ENCODE measurements at places on chromosomes 1 and 21.

DNA sequence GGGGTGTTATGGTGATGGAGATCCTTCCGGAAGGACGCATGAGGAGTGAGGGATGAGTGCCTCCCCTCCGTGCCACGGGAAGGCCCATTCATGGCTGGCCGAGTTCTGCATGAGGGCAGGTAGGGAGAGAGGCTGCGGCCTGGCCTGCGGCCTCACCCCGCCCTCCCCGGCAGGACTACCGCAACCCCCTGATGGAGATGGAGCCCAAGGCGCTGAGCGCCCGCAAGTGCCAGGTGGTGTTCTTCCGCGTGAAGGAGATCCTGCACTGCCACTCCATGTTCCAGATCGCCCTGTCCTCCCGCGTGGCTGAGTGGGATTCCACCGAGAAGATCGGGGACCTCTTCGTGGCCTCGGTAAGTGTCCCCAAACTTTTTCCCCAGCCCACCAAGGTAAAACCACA is 83.3 kb downstream of the ARHGEF10L start:
- no peak for DNase-seq

GRCh38 chr1:11052839-11053757 is 6.1 kb upstream of the MASP2 start:
- DNase-seq, result no peak

DNA sequence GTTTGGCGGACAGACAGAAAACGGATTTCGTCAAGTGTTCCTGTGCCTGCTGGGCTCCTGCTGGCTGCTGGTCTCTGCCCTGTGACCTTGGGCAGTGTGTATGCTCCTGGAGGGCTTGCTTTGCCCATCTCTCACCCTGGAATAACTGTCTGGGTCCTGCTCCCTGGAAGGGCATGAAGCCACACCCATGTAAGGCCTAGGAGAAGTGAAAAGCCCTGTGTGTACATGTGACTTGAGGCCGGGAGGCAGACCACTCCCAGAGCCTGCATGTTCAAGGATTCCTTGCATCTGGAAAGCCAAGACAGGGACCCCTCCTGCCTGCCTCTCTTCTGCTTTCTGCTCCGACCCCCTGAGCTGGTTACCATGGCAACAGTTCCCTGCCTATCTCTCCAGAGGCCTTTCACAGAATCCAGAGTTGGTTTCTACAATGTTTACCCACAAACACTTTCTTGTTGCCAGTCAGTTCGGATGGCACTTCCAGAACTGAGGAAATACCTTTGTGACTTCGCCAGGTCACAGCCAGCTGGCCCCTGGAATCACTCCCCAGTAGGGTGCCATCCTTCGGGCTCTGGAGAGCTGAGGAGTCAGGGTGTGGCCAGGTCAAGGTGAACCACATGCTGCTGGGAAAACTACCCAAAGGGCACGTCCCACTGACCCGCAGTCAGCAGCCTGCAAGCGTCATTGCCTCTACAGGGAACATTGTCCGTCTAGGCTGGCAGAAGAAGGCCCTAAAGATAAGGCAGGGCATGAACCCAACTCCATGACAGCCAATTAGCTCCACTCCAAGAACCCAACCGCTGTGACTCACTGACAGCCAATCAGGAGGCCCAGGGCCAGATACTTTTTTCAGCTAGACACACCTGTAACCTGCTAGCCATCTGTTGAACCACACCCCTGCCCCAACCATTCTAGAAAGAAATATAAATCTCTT is 14.7 kb upstream of the GPR37L1 start:
- DNase-seq, result no peak

DNA sequence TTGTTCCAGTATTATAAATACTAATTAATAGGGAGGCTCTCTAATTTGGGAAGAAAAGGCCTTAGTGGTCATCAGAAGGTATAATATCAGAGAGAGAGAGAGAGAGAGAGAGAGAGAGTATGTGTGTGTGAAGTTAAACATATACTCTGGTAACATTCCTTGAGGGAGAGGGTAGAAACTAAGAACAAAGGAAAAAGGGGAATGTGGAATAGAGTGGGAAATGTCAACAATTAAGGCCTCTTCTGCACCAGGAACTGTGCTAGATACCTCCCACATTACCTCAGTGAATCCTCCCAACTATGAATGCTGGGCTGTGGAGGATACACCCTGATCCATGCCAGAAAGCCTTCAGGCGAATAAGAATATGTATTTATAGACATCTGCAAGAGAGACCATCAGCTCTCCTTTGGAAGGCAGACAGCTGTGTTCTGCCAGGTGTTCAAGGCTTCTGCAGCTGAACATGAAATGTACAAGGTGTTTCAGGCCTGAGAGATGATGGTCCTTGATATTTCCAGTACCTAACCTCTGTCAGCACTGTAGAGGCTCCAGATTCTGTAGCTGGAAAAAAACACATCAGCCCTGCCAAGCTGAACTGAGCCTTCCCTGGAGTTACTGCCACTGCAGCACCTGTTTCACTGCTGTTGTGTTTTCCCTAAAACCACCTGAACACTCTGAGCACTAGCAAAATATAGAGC is 29.1 kb downstream of the TBX15 start:
- no peak for DNase-seq

GRCh38 chr1:89959719-89960118 is 35.2 kb upstream of the ZNF326 start:
- no peak for DNase-seq

DNA sequence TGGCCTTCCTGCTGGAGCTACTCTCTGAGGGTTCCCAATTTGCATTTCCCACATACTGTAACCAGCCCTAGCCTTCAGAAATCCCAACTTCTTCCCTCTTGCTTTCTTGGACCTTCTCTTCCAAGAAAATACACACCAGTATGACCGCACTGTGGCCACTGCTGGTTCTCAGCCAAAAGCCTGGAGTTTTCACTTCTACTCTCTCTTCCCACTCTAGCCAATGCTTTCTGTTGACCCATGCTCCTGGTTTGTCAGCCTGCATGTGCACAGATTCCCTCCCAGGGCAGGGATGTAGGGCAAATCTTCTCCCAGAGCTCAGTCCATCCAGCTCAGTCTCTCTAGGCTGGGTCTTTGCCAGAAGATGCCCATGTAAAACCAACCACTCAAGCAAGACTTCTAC is 664 bp downstream of the SLAMF1 start:
- DNase-seq, result no peak

GRCh38 chr1:109263234-109263596 is 13.9 kb downstream of the CELSR2 start:
- no peak for DNase-seq

DNA sequence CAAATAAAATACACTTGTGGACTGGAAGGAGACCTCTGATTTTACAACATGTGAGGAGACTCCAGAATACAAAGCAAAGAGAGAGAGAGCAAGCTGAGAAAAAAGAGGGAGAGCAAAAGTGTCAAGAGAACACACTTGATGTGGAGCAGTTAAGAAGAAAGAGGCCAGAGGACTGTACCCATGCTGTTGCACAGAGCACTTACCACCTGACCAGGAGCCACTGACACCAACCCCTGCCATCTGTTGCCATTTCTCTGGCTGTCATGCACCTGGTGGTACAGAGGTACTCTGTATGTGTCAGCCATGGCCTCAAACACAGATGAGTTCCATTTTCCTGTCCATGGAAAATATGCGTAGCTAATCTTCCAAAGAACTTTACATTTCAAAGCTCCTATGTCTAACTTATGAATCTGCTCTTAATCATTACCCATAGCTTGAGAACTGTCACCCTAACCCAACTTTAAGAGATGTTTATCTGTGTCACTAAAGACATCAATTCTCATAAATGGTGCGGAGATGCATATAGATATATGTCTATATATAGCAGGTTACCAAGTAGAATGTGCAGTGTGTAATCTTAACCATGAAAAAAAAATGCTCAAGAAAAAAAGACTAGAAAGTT is 32.8 kb upstream of the ABCD3 start:
- no peak for DNase-seq

GRCh38 chr21:36184545-36184944 is 27.9 kb downstream of the DOP1B start:
- DNase-seq, result no peak

DNA sequence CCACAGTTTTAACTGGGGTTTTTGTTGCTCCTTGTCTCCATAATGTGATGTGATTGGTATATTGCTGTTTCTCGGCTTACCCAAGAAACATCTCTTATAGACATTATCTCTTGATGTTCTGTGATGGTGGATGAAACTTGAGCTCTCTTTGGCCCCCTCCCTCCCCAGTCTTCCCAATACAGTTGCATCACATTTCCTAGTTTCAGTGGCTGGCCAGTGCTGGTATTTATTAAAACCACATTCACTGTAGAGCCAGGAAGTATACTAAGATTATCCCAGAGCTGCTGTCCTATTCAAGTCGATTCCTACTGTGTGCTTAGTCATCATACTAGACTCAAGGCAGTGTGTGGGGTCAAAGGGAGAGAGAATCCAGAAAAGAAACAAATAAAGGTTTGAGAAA is 244.4 kb downstream of the KAZN start:
- no peak for DNase-seq

GRCh38 chr1:244339073-244339692 is 112.5 kb downstream of the ADSS2 start:
- DNase-seq, result peak; percentile 49

- DNase-seq, result peak; percentile 67
Measured at GRCh38 chr1:44988531-44989156, 2.2 kb upstream of the EIF2B3 start.

- DNase-seq, result no peak
Measured at GRCh38 chr1:206833106-206833680, 32.2 kb upstream of the IL20 start.

GRCh38 chr1:23555270-23555985 is 3.9 kb downstream of the ID3 start:
- DNase-seq, result no peak

DNA sequence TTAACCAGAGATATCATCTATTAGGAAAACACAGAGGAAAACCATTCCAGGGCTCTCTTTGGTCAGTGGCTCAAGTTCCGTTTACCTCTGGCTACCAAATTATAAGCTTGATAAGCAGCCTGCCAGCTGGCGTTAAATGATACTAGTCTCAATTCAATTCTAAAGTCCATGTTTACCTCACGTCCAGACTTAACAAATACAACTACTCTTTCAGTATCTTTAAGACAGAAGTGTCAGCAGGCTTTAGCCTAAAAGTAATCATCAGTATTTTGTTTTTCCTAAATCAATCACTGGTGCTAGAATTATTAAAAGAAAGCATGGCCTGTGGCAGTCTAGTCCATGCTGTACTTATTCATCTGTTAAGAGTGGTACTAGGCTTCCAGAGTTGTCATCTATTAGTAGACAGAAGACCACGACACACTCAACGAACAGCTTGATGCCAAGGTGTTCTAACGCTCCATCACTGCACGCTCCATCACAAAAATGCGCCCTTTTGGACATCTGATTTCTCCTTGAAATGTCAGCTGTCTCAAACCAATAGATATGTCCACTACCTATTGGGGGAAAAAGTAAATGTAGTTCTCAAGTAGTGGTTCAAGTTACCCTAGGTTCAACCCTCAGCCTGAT is 1.5 kb downstream of the IVNS1ABP start:
- DNase-seq, result no peak

- no peak for DNase-seq
Measured at GRCh38 chr1:203544978-203545816, 51.2 kb downstream of the OPTC start.

DNA sequence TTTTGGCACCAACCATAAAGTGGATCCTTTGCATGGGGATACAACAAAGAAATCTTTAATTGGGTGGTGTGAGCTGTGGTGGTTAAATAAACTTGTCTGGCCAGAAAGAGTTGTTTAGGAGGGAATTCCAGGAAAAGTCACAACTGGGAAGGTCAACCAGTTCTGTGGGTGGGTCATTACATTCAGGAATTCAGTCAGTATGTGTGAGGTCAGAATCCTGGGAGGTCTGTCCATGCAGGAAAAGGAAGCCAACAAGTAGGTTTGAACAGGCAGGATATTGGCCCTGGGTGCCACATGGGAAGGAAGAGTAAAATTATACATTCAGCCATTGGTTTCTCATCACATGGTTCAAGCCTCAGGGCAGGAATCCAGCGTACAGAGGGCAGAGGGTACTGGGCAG is 162.3 kb upstream of the ADAMTS5 start:
- no peak for DNase-seq

DNA sequence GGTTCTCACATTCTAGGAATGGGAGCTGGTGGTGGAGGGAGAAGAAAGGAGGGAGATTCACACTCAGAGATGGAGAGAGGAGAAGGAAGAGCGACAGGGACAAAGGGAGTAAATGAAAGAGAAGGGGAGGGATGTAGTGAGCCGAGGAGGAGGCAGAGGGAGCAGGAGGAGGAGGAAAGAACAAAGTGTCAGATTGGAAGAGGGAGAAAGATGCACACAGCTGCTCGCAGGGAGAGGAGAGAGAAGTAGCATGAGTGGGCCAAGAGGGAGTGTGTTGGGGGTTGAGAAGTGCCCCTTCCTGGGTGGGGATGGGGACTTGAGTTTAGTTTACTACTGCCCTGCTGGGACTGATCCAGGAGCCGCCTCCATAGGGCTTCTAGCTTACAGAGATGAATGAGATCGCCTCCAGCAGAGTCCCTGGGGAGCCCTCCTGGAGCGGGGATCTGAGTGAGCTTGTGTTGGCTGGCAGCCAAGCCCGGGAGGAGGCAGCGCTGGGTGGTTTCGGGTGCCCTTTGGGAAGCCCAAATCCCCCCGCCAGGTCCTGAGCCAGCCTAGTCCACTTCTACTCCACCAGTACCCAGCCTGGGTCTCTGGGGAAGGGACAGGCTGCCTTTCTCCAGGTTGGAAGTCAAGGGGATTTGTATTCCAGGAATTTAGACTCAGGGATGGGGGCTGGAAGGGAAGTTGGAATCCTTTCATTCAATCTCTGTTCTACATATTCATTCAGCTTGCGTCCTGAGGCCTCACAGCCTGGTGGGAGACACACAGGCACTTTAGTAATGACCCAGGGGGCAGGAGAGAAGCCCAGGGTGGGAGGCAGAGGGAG is 20.9 kb downstream of the PTPRU start:
- DNase-seq, result no peak

GRCh38 chr1:63704443-63704842 is 69.4 kb upstream of the ROR1 start:
- DNase-seq, result no peak

DNA sequence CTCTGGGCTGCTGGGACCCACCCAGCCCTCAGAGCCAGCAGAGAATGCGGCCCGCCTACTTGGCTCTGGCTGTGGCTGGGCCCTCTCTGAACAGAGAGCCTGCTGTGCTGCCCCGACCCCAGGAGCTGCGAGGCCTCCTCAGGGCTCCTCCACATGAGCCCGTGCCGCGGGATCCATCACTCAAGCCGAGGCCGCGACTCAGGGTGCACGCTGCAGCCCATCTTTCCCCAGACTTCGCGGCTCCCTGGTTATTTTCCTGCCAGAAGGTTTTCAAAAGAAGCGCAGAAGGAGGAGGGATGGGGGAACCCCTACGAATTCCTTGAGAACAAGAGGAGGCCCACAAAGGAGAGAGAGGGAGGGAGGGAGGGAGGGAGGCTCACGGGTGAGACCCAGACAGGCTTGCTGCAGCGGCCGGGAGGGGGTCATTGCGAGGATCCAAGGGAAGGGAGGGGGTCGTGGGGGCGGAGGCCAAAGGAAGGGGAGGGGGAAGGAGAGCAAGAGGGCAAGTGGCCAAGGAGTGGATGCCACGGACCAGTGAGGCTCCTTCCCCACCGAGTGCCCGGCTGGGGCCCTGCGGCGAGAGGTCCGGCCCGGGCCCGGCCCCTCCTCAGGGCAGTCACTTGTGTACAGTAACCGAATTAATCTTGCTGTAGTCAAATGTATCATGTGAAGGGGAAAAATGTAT is 146.8 kb downstream of the CASZ1 start:
- no peak for DNase-seq
